ENCODE measurements at places on chromosomes 5 and 9.

- no peaks in the 10 kb centered on the region for H3K27me3 ChIP-seq
- DNase-seq: no peak
- no peak overlapping the region for H3K27ac ChIP-seq
- H3K36me3 ChIP-seq: no peaks in the 10 kb centered on the region
- H3K4me3 ChIP-seq: no peak overlapping the region
These were observed 61.7 kb downstream of the GLRA1 start for GRCh38 chr5:151862811-151863472.

DNA sequence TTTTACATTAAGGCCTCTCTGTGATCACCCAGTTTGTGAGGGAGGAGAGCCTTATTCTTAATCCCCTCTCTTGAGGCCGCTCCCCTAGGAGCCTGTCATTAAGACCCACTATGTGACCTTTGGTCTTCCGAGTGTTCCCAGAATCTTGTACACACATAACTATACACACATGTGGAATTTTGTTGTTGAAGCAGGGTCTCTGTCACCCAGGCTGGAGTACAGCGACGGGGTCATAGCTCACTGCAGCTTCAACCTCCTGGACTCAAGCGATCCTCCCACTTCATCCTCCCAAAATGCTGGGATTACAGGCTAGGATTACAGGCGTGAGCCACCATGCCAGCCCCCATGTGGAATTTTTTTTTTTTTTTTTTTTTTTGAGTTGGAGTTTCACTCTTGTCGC, 14.8 kb upstream of the PHYHD1 start:
- H3K4me3 ChIP-seq: no peak overlapping the region
- H3K36me3 ChIP-seq: peaks cover 67% of the 10 kb centered on the region
- peaks cover 68% of the 10 kb centered on the region for H3K4me1 ChIP-seq
- no peaks in the 10 kb centered on the region for H3K27me3 ChIP-seq
- no peak for DNase-seq
- no peak overlapping the region for H3K27ac ChIP-seq

DNA sequence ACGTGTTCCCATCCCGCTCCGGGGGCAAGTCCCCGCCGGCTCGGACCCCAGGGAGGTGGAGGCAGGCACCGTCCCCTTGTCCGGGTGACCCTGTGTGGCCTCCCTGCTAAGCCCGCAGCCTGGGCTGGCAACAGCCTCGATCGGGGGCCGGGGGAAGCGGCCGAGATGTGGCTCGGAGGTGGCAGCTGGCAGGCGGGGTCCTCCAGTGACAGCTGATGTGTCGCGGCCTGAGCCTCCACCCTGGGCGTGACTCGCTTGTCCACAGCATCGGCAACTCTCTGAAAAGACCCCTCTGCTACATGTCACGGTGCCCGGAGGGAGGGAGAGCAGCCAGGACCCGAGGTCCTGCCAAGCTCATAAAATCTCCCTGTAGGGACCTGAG, 124.8 kb upstream of the IRX4 start:
- H3K4me1 ChIP-seq: peaks cover 26% of the 10 kb centered on the region
- no peaks in the 10 kb centered on the region for H3K36me3 ChIP-seq
- DNase-seq: no peak
- no peak overlapping the region for H3K4me3 ChIP-seq
- H3K27me3 ChIP-seq: no peaks in the 10 kb centered on the region
- no peak overlapping the region for H3K27ac ChIP-seq

GRCh38 chr9:129026442-129027223, 1.5 kb downstream of the SH3GLB2 start:
- no peaks in the 10 kb centered on the region for H3K27me3 ChIP-seq
- peak overlapping the region; percentile 85 for H3K27ac ChIP-seq
- DNase-seq: no peak
- no peaks in the 10 kb centered on the region for H3K36me3 ChIP-seq
- peak overlapping the region; percentile 87 for H3K4me3 ChIP-seq
- peaks cover 78% of the 10 kb centered on the region for H3K4me1 ChIP-seq

Measured in esophagus squamous epithelium (tissue), 5 donors.